ENCODE measurements at places on chromosomes 11 and 22.

GRCh38 chr11:114482114-114482513 lies 42.8 kb downstream of the REXO2 start:
- DNase-seq, result no peak

GRCh38 chr11:111417766-111418435 lies 38.8 kb upstream of the POU2AF1 start:
- peak; percentile 40 for DNase-seq

DNA sequence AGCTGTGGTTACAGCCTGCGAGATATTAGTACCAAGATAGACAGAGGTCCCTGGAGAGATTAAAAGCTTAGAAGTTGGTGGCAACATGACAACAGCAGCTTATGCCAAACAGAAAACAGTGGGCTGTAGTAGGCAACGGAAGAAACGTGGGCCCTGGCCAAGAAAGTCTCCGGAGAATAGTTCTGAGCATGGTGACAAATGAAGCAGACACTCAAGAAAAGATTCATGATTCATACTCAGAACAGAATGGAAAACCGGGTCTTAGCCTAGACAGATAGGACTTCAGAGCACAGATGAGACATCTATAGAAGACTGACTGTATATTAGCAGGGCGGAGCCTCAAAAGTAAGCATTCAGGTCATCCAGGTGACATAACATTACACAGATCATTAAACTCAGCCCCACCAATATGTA lies 727.4 kb downstream of the ETS1 start:
- no peak for DNase-seq

DNA sequence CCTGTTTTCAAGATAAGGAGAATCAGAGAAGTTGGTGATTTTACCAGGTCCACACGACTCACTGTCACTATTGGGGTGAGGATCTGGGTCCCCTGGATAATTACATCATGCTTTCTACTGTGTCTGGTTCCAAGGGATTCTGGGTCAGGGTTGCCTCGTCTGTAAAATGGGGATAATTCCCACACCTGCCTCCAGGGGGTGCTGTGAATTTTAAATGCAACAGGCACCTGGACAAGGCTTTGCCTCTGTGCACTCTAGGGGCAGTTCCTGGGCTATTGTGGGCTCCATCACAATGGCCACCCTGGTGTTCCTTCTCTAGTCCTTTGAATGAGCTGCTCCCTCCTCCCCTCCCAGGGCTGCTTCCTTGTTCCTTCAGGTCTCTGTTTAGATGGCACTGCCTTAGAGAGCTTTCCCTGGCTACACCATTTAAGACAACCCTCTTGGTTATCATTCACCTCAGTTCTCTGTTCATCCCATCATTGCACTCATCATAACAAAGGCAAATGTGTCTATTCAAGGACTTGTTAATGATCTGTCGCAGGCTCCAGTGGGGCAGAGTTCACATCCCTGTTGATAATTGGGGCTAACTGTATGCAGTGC lies 178.6 kb downstream of the MIAT start:
- DNase-seq, result peak; percentile 32

DNA sequence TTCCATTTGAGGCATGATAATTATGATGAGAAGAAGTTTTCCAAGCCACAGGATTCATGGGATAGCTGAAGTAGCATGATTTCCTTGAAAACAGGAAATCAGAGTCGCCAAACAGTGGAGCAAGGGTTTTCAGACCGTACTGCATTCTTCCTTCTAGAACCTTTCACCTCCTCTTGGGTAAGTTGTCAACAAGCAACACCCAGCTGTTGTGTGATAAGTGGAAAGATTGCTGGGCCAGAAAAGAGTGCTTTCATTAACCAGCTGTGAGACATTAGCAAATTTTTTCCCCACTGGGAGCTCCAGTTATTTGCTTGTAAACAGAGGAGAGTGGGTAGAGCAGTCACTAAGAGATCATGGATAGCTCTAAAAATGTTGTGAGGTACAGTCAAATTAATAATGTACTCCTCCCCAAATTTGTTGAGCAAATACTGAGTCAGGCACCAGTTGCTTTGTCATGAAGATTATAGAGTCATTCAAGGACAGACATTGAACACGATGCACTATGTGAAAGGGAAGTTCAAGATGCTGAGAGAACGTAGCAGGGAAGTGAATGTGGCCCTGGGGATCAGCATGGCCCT lies 11.7 kb upstream of the MPEG1 start:
- peak; percentile 89 for DNase-seq

DNA sequence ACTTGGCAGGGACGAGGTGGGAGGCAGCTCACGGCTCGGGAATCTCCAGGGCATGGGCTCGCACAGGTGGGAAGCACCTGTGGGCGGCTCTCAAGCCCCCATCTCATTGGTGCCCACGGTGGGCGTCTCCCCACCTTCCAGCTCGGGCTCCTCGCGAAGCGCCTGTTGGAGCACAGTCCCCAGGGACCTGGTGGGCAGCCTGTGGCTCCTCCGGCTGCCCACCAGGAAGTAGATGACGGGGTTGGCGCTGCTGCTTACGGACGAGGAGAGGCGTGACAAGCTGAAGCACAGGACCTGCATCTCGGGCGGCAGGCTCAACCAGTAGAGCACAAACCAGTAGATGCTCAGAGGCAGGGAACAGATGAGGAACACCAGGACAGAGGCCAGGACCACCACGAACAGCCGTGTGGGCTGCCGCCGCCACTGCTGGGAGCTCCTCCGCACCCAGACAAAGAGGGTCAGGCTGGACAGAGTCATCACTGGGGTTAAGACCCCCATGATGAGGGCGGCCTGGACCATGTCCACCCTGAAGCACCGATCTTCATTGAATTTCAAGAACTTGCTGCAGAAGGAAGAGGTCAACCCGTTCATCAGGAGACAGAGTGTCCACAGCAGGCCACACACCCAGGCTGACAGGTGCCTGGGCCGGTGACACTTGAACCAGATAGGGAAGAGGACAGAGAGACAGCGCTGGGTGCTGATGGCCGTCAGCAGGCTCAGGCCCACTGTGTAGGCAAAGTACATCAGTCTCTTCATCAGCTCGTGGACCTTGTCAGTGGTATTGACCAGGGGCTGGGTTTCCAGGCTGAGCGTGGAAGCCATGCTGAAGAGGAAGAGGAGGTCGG lies 633 bp downstream of the MRGPRD start:
- no peak for DNase-seq

DNA sequence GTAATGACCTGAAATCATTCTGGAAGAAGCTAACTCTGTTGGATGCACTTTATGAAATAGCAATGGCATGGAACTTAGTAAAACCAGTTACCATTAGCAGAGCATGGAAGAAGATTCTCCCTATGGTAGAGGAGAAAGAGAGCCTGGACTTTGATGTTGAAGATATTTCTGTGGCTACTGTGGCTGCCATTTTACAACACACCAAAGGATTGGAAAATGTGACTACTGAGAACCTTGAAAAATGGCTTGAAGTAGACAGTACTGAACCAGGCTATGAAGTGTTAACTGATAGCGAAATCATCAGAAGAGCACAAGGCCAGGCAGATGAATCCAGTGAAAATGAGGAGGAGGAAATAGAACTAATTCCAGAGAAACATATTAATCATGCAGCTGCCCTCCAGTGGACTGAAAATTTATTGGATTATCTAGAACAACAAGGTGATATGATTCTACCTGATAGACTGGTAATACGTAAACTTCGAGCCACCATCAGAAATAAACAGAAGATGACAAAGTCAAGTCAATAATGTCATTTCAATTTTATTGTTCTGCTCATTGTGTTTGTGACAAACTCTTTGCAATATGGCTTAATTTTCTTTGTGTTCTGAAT lies 2.0 kb downstream of the JRKL start:
- no peak for DNase-seq

DNA sequence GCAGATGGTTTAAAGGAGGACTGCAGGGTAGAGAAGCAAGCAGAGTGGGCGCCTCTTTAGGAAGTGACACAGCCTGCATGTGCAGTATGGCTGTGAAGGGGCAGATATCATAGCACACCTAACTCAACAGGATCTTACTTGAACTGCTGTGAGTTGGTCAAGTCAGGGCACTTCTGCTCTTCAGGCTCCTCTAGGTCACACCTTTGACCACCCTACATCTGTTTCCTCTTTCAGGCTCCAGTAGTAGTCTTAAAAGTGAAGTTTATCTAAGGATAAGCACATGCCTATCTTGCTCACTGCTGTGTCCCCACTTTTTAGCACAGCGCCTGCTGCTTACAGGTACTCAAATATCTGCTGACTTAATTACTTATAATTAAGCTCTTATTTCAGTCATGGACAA lies 6.5 kb downstream of the MRPL16 start:
- no peak for DNase-seq

DNA sequence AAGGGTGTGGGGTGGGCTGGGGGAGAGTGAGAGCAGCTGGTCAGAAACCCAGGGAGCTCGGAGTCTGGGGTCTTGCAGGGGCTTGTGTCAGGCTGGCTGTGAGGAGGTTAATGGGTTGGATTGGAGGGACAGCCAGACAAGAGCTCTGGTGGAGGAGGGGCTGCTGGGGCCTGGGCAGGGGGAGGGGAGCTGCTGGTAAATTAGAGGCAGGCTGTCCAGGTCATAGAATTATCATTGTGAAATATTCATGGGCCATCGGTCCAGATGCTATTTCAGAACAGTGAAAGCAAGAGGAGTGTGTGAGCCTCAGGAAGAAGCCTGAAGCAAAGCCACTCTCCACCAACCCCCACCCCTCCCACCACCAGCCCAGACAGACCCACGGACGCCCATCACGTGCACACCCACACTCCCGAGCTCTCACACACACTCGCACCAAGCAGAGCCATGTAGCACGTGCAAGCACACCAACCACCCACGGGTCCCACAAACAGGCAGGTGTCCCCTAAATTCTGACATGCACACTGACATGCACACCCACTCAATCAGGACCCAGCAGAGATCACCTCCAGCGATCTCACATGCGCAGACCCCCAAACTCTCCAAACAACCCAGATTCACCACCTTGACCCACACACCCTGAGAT lies 18.8 kb downstream of the RTN4RL2 start:
- DNase-seq, result no peak

GRCh38 chr11:27857014-27857413 lies 156.8 kb upstream of the BDNF start:
- DNase-seq, result no peak
